ENCODE measurements at places on chromosomes 16 and 17.

DNA sequence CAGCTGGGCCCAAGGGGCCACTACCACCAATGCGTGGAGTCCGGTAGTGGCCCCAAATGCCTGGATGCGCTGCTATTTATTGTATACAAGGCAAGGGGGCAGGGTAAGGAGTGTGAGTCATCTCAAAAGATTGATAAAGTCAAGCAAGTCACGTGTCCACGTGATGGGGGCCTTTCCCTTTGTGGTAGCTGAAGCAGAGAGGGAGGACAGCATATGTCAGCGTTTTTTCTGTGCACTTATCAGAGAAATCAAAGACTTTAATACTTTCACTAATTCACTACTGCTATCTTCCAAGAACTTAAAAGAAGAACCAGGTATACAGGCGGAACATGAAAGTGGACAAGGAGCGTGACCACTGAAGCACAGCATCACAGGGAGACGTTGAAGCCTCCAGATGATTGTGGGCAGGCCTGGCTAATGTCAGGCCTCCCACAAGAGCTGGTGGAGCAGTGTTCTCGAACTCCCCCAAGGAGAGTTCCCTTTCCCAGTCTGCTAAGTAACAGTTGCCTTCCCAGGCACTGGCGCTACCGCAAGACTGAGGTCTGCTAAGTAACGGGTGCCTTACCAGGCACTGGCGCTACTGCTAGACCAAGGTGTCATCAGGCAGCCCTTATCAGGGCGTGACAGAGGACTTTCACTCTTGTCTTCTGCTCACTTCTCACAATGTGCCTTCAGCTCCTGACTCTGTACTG is 10.8 kb upstream of the ASB16 start:
- no peak for DNase-seq

- no peak for DNase-seq
Measured at GRCh38 chr17:82386255-82386831, 14.8 kb downstream of the UTS2R start.

DNA sequence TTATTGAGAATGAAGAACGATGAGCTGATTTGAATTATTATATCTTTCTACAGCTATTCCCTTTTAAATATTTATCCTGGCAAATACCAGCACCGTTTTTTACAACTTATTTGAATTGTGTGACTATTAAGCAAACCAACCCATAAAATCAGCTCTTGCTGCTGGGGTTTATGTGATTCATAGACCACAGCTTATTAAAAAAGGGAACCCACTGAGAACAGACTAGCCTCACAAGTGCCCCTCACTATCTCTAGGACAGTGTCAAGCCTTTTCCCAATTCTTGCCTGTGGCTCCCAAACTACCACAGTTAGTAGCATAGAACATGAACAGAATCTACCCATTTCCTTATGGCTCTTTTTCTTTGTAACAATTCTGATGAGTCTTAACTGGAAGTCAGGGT is 6.1 kb upstream of the LIG3 start:
- no peak for DNase-seq

DNA sequence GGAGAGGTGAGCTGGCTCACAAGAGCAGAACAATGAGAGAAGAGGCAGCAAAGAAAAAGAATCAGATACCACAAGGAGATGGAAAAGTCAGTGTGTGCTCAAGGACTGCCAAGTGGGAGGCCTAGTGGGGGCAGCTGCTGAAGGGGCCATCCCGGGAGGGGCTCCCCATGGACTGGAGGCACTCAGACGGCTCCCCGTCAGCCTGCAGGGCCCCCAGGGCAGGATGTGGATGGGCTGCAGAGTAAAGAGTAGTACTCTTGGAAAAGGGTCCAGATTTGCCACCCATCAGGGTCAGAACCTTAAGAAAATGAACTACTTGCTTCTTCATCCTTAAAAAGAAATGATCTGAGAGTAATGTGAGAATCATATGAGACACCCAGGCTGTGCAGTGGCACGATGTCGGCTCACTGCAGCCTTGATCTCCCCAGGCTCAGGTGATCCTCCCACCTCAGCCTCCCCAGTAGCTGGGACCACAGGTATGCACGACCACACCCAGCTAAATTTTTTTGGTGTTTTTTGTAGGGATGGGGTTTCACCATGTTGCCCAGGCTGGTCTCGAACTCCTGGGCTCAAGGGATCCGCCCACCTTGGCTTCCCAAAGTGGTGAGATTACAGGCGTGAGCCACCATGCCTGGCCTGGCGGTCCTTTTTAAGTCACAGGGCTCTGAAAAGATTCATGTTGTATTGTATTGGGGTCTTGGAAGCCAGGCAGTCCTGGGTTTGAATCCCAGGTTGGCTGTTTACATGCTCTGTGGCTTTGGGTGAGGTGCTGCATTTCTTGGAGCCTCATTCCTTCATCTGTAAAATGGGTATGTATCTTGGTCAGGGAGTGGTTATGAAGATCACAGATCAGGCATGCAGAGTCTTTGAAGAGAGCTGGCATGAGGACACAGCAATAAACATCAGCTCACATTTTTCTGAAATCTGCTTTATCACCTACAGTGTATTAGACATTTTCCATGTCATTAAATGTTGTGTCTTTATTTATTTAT is 15.1 kb downstream of the ACSF2 start:
- no peak for DNase-seq

GRCh38 chr17:393806-394717 is 41.5 kb upstream of the RPH3AL start:
- DNase-seq = no peak

DNA sequence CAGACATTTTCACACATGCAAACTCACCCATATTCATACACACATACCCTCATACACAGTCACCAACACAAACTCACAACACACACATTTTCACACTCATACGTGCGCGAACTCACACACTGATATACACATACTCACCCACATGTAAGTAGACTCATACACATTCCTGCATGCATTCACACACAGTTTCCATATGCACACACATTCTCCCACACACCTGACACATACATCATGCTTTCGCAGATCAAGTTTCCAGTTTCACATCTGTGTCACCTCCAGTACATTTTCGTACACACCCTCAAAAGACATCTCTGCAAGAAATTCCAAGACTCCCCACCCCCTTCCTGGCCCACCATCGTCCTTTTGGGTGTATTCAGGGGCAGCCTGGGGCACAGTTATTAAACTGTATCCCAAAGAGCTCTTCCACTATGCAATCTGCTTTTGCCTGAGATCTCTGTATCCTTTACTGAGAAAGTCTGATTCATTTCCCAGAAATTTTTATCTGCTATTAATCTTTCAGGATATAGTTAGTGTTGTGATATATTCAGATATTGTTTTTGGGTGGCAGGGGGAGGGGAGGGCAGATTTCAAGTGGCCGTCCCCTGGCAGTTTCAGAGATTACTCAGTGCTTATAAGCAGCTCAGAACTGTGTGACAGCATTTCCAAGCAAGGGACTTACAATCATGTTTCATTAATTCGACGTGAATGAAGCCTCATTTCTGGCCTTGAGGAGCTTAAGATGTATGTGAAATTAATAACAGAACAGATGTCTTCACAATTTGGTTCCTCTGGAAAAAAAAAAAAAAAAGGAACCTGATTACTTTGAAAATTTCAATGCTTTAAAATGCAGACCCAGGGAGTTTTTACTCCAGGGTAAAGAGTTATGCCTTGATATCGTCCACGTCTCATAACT is 35.3 kb upstream of the MMP2 start:
- no peak for DNase-seq

DNA sequence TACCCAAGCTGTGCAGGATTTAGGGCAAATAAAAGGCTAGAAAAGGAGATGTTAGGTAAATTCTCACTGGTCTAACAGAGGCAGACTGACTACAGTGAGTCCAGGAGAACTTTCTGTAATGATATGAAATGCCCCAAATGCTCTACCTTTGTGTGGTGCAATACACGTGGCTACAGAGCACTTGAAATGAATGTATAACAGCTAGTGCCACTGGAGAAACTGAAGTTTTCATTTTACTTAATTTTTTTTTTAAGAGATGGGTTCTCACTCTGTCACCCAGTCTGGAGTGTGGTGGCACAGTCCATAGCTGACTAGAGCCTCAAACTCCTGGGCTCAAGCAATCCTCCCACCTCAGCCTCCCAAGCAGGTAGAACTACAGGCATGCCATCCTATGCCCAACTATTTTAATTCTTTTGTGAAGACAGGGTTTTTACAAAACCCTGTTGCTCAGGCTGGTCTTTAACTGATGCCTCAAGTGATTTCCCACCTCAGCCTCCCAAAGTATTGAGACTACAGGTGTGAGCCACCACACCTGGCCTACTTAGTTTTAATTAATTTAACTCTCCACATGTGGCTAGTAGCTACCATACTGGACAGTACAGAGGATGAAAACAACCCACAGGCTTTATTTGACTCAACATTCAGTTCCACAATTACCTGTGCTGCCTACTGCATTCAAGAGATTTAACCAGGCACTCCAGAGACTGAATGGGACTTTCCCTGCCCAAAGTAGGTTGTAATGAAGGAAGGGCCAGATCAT is 84.8 kb upstream of the PLEKHM1 start:
- no peak for DNase-seq
